Hepatic stellate cell (primary cell): ENCODE measurements at places on chromosomes 2 and 18.

GRCh38 chr2:220460257-220460985 lies 833.0 kb downstream of the SLC4A3 start:
- no peak for DNase-seq

- DNase-seq = no peak
These were observed 871.9 kb downstream of the TSN start for GRCh38 chr2:122627388-122627787.

DNA sequence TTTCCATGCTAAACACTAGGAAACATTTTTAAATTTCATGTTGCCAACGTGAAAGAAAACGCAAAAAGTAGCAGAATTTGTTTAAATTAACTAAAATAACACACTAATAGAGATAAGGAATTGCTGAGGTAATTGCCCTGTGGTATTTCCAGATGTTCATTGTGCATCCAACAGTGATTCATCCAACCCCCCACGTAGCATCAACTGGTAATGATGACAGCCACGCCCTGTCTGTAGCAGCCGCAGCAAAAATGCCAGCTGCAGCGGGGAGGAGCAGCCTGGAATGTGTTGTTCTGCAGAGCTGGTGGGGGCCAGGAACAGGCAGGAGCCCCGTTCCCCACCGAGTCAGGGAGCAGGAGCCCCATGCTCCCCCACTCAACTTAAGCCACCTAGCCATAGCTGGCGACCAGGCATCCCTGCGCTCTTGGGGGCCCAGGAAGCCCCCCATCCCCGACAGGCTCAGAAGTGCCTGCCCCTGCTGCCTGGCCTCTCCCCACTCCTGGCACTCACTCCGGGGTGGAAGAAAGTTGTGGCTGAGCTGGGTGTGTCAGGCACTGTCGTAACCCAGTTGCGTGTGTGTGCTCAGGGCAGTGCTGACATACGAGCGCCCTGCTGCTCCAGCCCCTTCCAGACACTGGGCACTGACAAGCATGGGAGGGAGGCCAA lies 695.1 kb upstream of the ACVR2A start:
- DNase-seq = no peak

- peak; percentile 6 for DNase-seq
These were observed 1.3 kb upstream of the ZNF24 start for GRCh38 chr18:35345460-35345921.

DNA sequence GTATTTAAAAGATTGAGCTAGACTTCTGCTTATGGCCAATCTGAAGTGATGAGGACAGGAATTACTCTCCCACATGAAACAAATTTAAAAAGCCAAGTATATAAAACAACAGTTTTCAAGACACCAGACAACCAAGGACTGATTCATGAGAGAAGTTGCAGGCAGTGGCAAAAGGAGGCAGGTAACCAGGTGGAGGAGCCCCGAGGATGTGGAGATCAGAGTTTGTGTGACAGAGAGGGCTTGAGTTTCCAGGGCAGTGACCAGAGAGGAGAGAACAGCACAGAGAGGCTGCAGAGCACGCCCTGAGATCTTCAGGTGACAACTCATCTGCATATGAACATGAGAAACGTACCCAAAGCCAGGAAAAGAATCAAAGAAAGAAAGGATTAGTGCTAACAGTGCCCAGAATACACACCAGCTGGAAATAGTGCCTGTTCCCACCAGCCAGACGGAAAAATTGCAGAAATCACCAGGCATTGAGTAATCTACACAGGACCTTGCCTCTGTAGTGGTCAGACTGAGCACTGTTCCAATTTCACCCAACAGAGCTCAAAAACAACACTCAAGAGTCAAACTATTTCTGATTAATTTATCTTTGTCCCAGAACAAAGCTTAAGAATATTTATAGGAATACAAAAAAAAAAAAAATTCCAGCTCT lies 173.1 kb downstream of the SEPTIN10 start:
- DNase-seq = no peak

DNA sequence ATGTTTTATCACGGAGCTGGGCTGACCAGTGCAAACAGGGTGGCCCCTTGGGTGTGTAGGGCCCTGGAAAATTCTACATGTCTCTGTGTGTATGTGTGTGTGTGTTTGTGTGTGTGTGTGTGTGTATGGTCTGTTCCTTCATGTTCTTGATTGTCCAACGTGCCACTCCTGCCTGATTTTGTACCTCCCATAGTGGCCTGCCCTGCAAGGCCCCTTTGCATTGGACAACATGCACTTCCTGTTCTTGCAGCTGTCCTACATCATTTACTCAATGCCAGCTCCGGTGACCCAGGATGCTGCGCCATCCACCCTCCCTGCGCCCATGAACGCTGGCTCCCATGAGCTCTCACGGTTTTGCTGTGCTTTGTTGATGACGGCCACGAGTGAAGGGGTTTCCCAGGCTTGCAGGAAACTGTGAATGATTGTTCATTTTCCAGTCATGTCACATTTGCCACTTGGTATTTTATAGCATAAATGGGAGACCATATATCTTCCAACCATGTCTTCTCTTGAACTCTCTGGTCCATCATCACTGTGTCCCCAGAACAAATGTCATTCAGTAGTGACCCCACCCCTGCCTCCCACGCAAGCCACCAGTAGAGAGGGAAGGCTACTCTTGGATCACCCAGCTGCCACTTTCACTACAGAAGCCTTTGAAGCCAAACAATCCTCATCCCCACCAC lies 69.7 kb upstream of the NCK2 start:
- DNase-seq = no peak

GRCh38 chr2:206859330-206859739 lies 80.0 kb upstream of the CPO start:
- DNase-seq = no peak

- no peak for DNase-seq
These were observed 1652.3 kb upstream of the SLC39A10 start for GRCh38 chr2:194004590-194005206.

- no peak for DNase-seq
These were observed 104.2 kb upstream of the RND3 start for GRCh38 chr2:150591496-150592285.

- no peak for DNase-seq
These were observed 52.3 kb upstream of the OTOF start for GRCh38 chr2:26530240-26530540.

- no peak for DNase-seq
These were observed 632.7 kb upstream of the ID2 start for GRCh38 chr2:8049176-8049575.

- no peak for DNase-seq
These were observed 101.4 kb downstream of the PTRHD1 start for GRCh38 chr2:24691806-24692205.

DNA sequence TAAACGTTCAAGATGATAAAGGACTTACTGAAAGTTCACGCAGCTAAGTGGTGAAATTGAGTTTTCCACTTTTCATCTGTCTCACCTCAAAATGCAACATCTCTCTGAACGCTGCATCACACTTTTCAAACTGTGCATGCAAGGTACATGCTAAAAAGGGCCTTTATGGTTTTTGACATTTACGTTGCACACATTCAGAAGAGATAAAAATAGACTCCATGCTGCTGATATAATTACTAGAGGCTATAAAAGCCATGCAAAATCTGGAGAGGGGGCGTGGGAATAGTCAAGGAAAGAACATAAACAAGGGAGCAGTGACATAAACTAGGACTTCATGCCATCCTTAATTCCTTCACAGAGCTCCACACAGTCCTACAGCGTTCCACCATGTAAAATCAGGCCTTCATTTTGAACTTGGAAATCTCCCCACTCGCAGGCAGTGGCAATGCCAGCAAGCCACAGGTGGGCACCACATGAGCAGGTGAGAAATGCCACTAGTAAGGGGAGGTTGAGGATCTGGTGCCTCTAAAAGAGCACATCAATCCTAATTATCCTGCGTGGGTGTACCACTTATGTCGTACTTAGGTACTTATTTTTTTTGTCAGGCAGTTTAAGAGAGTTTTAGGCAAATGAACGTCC lies 71.4 kb downstream of the ZEB2 start:
- no peak for DNase-seq

DNA sequence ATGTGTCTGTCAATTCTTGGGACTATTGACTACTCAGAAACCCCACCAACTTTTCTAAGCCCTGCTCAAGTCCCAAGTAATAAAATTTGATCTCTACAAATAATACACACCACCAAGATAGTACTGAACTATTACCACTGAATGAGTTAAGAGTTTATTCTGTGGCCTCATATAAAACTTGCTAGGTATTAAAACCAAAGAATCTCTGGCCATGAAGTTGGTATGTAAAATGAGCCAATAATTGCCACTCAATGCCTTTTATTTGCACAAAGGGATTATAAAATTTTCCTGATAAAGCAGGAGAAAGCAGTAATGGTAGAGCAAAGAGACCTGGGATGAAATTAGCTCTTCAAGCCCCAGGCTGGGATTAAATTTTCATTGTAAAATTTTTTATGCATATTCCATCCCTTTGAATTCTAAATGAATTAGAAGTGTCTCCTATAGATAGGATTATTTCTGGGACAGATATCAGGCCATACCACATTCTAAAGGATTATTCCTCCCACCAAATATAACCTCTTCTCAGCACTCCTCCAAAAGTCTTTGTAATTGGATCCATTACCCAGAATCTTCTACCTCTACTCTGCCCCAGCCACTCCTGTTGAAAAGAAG lies 450.5 kb upstream of the ACVR2A start:
- no peak for DNase-seq
